Aortic smooth muscle cell (primary cell): ENCODE measurements at places on chromosomes 3 and 15. TPM values are rescaled to one million over a fixed set of nuclear protein-coding genes. Genes with fewer than 3 reads are reported as not detected.

RPP14 gene
- 12.4 and 12.7 TPM in 2 replicates for total RNA-seq

C3orf22 gene
- total RNA-seq = not detected in 2 replicates

RPL22L1 gene
- total RNA-seq = 26.7 and 44.9 TPM in 2 replicates

DAZL gene
- total RNA-seq = not detected in 2 replicates

KCTD6 gene
- 7.8 and 7.9 TPM in 2 replicates for total RNA-seq

SH3GL3 gene
- not detected in 2 replicates for total RNA-seq

ZIC1 gene
- under 0.01 TPM in 1 of 2 replicates, not detected in the other for total RNA-seq

BCL2A1 gene
- total RNA-seq = 0.12 and 0.26 TPM in 2 replicates

PLA2G4D gene
- total RNA-seq = not detected in 2 replicates

UROC1 gene
- not detected in 2 replicates for total RNA-seq

TTLL13 gene
- total RNA-seq = under 0.01 and 0.12 TPM in 2 replicates

PKM gene
- total RNA-seq = 2,246 and 2,475 TPM in 2 replicates

GTPBP8 gene
- 33.2 and 34.1 TPM in 2 replicates for total RNA-seq

CAMP gene
- not detected in 2 replicates for total RNA-seq

POLQ gene
- total RNA-seq = 5.3 and 7.0 TPM in 2 replicates

DNAJC19 gene
- 24.0 and 24.1 TPM in 2 replicates for total RNA-seq

NR1I2 gene
- under 0.01 and 0.06 TPM in 2 replicates for total RNA-seq

DENND4A gene
- 24.7 and 26.7 TPM in 2 replicates for total RNA-seq

ECE2 gene
- not detected in 2 replicates for total RNA-seq

CFAP92 gene
- not detected in 2 replicates for total RNA-seq

RTP3 gene
- total RNA-seq = not detected in 2 replicates

CYP1A2 gene
- not detected in 2 replicates for total RNA-seq
